ENCODE measurements at places on chromosomes 4 and X.

- peak; percentile 57 for DNase-seq
These were observed at the start of gene GSPT2 for GRCh38 chrX:51743179-51743957. TSS of gene GSPT2 (plus strand) at chrX:51743442. CDS start at chrX:51743627, 185 bp downstream.

GRCh38 chrX:134931550-134931949, 59.2 kb upstream of the SMIM10 start:
- no peak for DNase-seq

- DNase-seq, result no peak
These were observed 53.1 kb upstream of the GLRA2 start for GRCh38 chrX:14476205-14476604.

GRCh38 chrX:27679281-27679680, 89.1 kb downstream of the DCAF8L2 start:
- DNase-seq, result no peak

DNA sequence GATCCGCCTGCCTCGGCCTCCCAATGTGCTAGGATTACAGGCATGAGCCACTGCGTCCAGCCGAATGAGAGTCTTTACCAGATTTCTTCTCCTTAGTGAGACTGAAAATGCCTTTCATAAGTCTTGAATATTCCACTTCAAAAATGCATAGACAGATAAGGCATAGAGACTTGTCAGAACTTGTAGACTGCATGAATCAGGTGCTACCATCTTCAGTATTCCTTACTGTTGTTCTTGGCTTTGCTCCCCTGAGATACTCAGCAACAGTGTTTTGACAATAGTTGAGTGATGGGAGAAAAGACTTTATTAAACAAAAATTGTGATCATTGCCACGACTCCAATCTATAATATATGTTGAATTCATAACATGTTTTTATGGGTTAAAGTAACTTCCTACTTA, 11.0 kb downstream of the TKTL2 start:
- DNase-seq, result no peak

DNA sequence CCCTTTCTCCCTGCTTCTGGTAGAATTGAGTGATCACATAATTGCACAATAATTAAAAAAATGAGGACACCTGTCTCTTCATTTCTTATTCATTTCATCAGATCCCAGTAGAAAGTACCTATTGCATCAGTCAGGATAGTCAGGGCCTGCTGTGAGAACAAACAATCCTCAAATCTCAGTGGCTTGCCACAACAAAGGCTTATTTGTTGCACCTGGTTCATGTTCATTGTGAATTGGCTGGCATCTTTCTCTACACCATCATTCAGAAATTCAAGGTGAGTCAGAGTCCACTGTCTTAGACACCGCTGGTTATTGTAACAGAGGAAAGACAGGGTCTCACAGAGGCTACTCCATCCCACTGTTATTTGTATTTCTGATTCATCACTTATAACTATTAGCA, 409.8 kb downstream of the STIM2 start:
- no peak for DNase-seq

- no peak for DNase-seq
These were observed 117.7 kb upstream of the PRPS2 start for GRCh38 chrX:12673487-12673886.

GRCh38 chr4:94160774-94161173, 46.9 kb upstream of the SMARCAD1 start:
- DNase-seq, result no peak

All from stimulated activated CD4-positive, alpha-beta T cell treated with anti-CD3 and anti-CD28 coated beads, Interleukin-4, amount 100 ng/mL, for 1 hour (primary cell).